Right atrium auricular region (tissue), 2 donors: ENCODE measurements at places on chromosomes 12 and 14. TPM values are rescaled to one million over a fixed set of nuclear protein-coding genes. Genes with fewer than 3 reads are reported as not detected.

DNA sequence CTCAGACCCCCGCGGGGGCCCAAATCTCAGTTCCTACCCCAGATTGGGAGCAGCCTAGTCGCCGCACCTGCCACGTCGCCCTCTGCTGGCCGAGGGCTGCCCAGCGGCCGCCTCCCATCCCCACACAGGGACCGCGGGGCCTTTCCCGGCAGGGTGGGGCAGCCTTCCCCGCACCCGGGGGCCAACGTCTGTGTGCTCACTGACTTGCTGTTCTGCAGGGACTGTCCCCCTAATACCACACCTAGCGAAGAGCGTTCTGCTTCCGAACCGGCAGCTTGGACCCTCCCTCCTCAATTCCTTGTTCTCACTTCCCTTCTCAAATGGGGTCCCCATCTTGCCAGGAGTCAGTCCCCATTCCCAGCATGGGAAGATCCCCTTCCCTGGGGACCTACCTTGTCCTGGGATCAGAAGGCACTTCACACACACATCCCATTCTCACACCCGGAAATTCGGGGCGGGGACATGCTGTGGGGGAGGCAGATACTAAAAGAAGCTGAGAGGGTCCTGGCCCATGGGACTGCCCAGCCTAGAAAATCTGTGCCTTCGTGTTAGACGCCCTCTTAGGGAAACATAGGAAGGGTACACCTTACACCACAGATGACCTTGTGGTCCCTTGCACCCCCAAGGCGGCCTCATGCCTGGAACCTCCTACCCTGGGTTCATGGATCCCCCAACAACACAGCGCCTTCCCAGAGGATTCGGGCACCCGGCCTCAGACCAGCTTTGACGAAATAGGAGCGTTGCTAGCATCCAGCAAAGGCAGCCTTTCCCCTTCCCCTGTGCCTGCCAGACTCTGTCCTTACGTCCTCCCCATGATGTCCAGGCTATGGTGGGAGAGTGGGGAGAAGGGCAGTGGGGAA is 16.4 kb downstream of the ACVRL1 start:
- H3K4me3 ChIP-seq = peak overlapping the region; percentile 21
- peak overlapping the region; percentile 52 for H3K27ac ChIP-seq
- no peaks in the 10 kb centered on the region for H3K36me3 ChIP-seq
- H3K4me1 ChIP-seq = peaks cover 56% of the 10 kb centered on the region
- H3K27me3 ChIP-seq = no peaks in the 10 kb centered on the region
- no peak for DNase-seq

DNA sequence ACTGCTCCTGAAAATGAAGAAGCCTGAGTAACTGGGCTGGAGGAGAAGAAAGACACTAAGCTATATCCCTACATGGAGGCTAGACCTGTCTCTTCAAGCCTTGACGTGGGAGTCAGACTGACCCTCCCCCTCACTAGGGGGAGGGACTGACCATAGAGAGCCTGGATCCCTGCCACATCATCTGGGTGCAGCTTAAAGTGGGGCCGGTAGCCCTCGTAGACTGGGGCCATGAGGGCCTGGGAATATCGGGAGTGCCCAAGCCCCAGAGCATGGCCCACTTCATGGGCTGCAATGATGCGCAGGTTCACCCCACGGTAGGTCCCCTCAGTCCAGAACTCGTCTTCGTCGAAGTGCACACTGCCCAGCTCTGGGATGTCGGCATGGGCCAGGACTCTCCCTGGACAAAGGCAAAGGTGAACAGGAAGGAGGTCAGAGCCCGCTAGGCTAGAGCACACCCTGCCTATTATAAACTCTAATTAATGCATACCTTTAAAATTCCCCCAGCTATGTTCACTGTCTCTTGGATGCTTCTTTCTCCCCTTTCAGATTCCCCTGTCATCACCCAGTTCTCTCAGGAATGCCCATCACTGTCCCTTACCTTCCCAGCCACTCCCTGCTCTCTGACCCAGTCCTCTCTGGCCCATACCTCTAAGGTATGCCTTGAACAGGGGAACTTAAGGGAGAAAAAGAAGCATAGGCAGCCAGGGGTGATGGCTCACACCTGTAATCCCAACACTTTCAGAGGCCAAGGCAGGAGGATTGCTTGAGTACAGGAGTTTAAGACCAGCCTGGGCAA is 3.2 kb downstream of the MMP19 start:
- no peak overlapping the region for H3K27ac ChIP-seq
- DNase-seq = no peak
- no peaks in the 10 kb centered on the region for H3K27me3 ChIP-seq

GRCh38 chr12:25801734-25802133 is 156.7 kb upstream of the RASSF8 start:
- H3K27me3 ChIP-seq = no peaks in the 10 kb centered on the region
- H3K4me1 ChIP-seq = peaks cover 11% of the 10 kb centered on the region

- H3K27me3 ChIP-seq = no peaks in the 10 kb centered on the region
- no peak overlapping the region for H3K27ac ChIP-seq
Measured at GRCh38 chr12:74725154-74725553, 187.5 kb downstream of the ATXN7L3B start.

- H3K27me3 ChIP-seq = no peaks in the 10 kb centered on the region
- no peak for DNase-seq
- H3K4me3 ChIP-seq = no peak overlapping the region
Measured at GRCh38 chr14:96911499-96912149, 114.4 kb downstream of the VRK1 start.

DNA sequence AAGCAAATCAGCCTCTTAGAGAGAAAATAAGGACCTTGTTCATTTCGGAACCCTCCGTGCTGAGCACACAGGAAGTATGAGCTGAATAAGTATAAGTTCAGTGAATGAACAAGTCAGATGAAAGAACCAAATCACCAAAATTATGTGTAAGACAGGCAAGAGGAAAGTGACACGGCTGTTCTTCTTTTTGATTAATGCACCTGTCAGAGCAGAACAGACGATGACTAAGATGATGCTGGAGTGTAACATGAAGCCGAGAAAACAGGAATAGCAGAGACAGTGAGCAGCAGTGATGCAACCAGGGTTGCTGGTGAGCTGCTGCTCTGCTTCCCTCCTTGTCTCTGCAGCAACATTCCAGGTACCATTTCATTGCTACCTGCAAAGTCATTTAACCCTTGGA is 861.1 kb downstream of the GALC start:
- no peaks in the 10 kb centered on the region for H3K4me1 ChIP-seq
- H3K4me3 ChIP-seq = no peak overlapping the region
- H3K36me3 ChIP-seq = no peaks in the 10 kb centered on the region
- no peak overlapping the region for H3K27ac ChIP-seq
- no peak for DNase-seq
- no peaks in the 10 kb centered on the region for H3K27me3 ChIP-seq

DNA sequence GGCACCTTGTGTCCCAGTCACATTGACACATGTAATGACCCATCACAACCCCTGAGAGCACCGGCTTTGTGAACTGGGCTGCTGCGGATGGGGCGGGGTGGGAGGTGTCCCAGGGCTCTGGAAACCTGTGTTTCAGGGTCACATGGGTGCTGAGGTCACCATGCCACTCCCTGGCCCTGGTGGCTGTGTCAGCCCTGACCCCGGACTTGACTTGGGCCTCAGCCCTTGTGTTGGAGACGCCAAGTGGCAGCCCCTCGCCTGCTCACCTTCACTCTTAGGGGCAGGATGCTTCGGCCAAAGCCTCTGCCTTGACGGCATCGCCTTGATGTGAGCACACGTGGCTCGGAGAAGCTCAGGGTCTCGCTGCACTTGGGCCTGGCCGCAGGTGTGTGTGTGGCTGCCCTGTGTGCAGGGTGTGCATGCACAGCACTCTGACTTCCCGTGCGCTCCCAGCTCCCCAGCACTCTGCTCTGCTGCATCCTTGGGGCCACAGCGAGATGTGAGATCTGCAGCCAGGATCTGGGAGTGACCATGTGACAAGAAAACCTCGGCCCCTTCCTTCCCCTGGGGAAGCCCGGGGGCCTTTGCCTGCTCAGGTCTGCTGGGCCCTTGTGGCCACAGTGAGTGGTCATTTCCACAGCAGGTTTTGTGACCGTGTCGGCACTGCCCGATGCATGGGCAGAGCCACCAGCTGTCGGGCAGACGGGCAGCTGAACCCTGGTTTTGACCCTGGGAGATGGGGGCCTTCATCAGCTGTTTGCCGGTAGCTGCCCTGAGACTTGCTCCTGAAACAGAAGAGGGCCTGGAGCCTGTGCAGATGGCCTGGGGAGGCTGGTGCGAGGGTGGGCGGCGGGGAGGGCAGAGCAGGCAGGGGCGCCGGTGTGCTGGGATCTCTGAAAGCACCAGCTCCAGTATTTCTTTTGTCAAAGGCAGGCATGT is 167.4 kb downstream of the KIF26A start:
- DNase-seq = no peak
- no peaks in the 10 kb centered on the region for H3K27me3 ChIP-seq
- H3K4me3 ChIP-seq = no peak overlapping the region
- no peaks in the 10 kb centered on the region for H3K4me1 ChIP-seq
- no peak overlapping the region for H3K27ac ChIP-seq

- DNase-seq = no peak
- H3K4me1 ChIP-seq = no peaks in the 10 kb centered on the region
- H3K4me3 ChIP-seq = no peak overlapping the region
- no peaks in the 10 kb centered on the region for H3K27me3 ChIP-seq
- H3K27ac ChIP-seq = no peak overlapping the region
- H3K36me3 ChIP-seq = no peaks in the 10 kb centered on the region
Measured at GRCh38 chr12:54949073-54949711, 35.4 kb downstream of the TESPA1 start.

DNA sequence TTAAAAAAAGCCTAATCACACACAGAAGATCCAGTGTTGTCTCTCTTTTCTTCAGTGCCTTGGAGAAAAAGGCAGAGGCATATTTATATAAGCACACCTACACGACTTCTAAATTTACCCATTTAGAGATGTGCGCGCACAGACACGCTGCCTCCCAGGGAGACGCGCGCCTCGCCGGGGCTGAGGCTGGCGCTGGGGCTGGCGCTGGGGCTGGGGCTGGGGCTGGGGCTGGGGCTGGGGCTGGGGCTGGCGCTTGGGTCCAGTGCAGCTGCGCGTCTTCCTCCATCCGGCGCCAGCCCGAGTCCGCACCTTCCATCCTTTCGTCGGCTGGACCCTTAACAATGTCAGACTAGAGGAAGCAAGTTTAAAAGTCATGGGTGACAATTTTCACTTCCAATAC is 118.4 kb upstream of the ARID2 start:
- no peak for DNase-seq
- H3K27ac ChIP-seq = no peak overlapping the region
- no peaks in the 10 kb centered on the region for H3K36me3 ChIP-seq
- no peaks in the 10 kb centered on the region for H3K27me3 ChIP-seq
- peak overlapping the region; percentile 29 for H3K4me3 ChIP-seq
- peaks cover 4% of the 10 kb centered on the region for H3K4me1 ChIP-seq

DNA sequence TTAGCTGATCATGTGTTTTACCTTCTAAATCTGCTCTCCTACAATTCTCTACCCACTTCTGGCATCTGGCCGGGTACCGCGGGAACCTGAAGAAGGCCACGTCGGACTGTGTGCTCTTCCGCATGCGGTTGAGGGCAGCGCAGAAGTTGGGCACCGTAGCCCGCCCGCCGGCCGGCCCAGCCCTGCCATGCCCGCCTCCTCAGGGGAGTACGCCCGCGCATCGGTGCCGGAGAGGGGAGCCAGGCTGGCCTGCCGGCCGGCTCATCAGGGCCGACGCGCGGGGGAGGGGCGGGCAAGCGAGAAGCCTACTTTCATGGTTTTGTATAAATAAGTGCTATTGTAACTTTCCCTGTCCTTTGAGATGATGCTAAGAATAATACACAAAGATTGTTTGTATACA is 19.9 kb upstream of the ADAMTS20 start:
- no peak for DNase-seq
- no peaks in the 10 kb centered on the region for H3K4me1 ChIP-seq
- H3K36me3 ChIP-seq = no peaks in the 10 kb centered on the region
- no peak overlapping the region for H3K27ac ChIP-seq
- H3K4me3 ChIP-seq = no peak overlapping the region
- no peaks in the 10 kb centered on the region for H3K27me3 ChIP-seq

DNA sequence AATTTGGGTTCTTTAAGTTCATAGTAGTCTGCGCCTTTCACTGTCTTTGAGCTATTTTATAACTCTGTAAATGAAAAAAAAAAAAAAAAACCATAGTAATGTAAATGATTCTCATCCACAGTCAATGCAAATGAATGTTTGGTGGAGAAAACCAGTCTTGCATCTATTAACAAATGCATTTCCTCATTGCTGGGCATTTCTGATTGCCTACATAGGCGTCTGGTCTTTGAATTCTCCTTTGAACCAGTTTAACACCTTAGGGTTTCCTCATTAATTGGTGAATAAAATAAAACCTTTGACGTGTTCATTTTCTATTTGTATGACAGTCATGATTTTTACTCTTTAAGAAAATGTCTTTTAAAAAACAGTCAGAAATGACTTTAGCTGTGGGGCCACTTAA is 114.8 kb downstream of the C12orf75 start:
- no peaks in the 10 kb centered on the region for H3K36me3 ChIP-seq
- H3K4me3 ChIP-seq = no peak overlapping the region
- peaks cover 12% of the 10 kb centered on the region for H3K4me1 ChIP-seq
- H3K27me3 ChIP-seq = no peaks in the 10 kb centered on the region

GRCh38 chr14:25759920-25760655 is 710.1 kb upstream of the STXBP6 start:
- no peaks in the 10 kb centered on the region for H3K36me3 ChIP-seq
- H3K27me3 ChIP-seq = no peaks in the 10 kb centered on the region
- DNase-seq = no peak
- no peak overlapping the region for H3K4me3 ChIP-seq
- H3K4me1 ChIP-seq = no peaks in the 10 kb centered on the region

- no peaks in the 10 kb centered on the region for H3K27me3 ChIP-seq
- no peak overlapping the region for H3K27ac ChIP-seq
- no peaks in the 10 kb centered on the region for H3K4me1 ChIP-seq
- H3K4me3 ChIP-seq = no peak overlapping the region
Measured at GRCh38 chr14:25351269-25351668, 301.3 kb upstream of the STXBP6 start.

DNA sequence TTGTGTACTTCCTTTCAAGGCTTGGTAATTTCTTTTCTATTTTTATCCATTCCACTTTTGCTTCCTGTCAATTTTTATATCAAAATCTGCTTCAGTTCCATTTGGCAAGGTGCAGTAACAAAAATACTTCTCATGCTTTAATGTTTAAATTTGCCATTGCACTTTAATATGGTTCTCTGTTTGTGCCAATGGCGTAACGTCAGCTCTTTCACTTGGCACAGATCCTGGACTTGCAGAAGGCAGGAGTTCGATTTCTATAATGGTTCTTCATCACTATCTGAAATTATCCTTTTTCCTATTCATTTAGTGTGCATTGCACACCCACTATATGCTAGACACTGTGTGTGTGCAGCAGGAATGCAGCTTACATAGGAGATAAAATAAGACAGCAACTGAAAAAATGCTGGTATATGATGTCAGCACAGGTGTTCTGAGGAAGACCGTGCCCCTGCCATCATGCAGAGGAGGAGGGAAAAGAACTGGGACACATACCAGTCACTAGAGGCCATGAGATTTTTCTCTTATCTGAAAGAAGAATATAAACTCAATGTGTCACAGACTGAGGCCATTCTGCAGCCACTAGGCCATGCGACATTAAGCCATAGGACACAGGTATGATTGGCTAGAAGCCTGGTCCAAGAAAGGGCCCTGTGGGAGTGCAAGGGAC is 298.2 kb downstream of the RPAP3 start:
- peaks cover 5% of the 10 kb centered on the region for H3K4me1 ChIP-seq
- DNase-seq = no peak
- H3K27me3 ChIP-seq = no peaks in the 10 kb centered on the region
- no peak overlapping the region for H3K27ac ChIP-seq
- no peaks in the 10 kb centered on the region for H3K36me3 ChIP-seq

GRCh38 chr14:64507376-64508156 is 3.0 kb downstream of the ZBTB1 start:
- H3K4me1 ChIP-seq = peaks cover 65% of the 10 kb centered on the region
- H3K27ac ChIP-seq = peak overlapping the region; percentile 99
- no peaks in the 10 kb centered on the region for H3K27me3 ChIP-seq

The AJUBA gene
- total RNA-seq = 5.8 TPM

The KLHL33 gene
- 0.44 TPM for total RNA-seq

The IAPP gene
- not detected for total RNA-seq

The PAPLN gene
- total RNA-seq = 5.1 TPM

The FAM222A gene
- 32.4 TPM for total RNA-seq

The TMPRSS12 gene
- not detected for total RNA-seq

The SERPINA3 gene
- 57.2 TPM for total RNA-seq

The ARL1 gene
- total RNA-seq = 63.7 TPM
